ENCODE measurements at places on chromosomes 13 and 19.

- DNase-seq = peak; percentile 67
Measured at GRCh38 chr13:102847272-102848234, 1.7 kb downstream of the ERCC5 start.

DNA sequence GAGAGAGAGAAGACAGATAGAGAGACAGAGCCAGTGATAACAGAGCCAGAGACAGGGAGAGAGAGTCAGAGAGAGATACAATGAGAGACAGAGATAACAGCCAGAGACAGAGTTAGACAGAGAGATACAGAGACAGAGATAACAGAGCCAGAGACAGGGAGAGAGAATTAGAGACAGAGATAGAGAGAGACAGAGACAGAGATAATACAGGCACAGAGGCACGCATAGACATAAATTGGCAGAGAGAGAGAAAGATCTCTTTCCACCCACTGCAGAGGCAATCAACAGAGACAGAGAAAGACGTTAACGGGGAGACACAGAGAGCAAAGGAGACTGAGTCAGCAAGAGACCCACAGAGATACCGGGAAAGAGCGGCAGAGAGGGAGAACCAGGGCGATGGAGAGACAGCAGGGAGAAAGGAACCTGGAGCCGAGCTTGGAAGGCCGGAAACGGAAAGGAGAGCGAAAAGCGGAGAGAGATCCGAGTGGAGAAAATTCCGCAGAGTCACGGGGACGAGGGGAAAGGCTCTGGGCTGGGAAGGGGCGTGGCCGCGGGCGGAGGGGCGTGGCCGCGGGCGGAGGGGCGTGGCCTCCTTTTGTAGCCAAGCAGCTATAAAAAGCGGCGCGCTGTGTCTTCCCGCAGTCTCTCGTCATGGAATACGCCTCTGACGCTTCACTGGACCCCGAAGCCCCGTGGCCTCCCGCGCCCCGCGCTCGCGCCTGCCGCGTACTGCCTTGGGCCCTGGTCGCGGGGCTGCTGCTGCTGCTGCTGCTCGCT lies at the start of gene TNFSF9:
TNFSF9 (plus strand) TSS at position 641 of the 777 bp plus-strand sequence; CDS start at position 652, 11 bp downstream.
- peak; percentile 76 for DNase-seq

DNA sequence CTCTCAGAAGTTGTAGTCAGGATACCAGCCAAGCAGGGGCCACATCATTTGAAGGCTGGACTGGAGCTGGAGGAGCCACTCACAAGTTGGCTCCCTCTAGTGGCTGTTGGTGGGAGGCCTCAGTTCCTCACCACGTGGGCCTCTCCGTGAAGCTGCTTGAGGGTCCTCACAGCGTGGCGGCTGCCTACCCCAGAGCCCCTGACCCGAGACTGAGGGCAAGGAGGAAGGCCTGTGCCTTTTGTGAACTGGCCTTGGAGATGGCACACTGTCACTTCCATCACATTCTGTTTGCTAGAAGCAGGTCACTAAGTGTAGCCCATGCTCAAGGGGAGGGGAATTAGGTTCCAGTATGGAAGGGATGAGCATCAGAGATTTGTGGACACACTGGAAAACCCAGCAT lies 14.6 kb downstream of the GNA11 start:
- peak; percentile 73 for DNase-seq

GRCh38 chr19:40365613-40366401 lies 17.3 kb downstream of the PLD3 start:
- no peak for DNase-seq

DNA sequence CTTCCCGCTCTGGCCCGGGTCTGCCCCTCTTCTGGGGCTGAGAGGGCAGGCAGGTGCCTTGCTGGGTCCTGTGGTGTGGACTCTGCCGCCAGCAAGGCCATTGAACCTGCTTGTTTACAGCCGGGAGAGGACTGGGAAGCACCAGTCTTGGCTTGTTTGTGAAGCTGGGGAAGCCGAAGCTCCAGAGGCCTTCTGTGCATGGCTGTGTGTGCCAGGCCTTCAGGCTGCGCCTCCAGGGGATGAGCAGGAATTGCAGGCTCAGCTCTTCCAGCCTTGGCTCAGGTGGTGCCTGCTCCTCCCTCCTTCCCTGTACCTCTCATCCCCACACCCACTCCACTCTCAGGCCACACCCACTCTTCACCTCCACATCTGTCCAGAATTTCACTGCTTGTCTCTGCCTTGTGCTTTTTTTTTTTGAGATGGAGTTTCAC lies 17.5 kb downstream of the NDUFB7 start:
- no peak for DNase-seq

GRCh38 chr13:98544104-98544710 lies 32.7 kb downstream of the STK24 start:
- DNase-seq = no peak

DNA sequence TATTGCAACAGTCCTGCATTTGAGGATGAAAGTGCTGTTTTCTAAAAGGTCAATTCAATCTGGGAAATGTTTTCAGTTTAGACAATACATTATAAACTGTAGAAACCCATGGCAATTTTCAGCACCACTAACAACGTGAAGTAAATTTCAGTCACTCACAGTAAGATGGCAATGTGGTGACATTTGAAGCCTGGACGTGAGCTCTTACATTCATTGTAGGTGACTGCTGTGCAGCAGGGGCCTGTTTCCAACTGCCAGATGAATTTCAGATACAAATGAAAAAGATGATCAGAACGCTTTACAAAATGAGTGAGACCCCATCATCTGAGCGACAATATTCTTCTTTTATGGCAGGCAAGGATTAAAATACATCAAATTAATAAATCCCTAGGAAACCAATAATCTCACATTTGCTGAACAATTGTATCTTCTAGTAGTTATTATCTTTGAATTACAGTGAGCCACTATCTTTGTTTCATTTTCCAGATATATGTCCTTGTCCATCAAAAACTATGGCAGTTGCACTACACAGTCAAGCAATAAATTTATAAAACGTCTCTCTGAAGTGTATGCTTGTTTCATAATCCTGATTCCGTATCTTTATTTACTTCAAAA lies 1816.8 kb downstream of the OLFM4 start:
- DNase-seq = no peak

DNA sequence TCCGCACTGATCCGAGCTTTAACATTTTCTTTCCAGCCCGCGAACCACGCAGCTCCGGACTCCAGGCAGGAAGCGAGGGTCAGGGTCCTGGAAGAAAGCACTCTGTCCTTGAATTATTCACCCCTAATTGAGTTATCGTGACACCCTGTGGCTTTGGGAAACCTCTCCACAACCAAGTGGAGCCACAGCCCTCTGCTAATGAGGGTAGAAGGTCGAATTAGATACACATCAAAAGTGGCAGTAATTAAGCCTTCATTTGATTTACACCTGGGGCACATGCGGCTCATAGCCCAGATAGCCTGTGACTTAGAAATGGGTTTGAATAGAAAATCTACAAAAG lies 15.9 kb upstream of the RNF17 start:
- no peak for DNase-seq

DNA sequence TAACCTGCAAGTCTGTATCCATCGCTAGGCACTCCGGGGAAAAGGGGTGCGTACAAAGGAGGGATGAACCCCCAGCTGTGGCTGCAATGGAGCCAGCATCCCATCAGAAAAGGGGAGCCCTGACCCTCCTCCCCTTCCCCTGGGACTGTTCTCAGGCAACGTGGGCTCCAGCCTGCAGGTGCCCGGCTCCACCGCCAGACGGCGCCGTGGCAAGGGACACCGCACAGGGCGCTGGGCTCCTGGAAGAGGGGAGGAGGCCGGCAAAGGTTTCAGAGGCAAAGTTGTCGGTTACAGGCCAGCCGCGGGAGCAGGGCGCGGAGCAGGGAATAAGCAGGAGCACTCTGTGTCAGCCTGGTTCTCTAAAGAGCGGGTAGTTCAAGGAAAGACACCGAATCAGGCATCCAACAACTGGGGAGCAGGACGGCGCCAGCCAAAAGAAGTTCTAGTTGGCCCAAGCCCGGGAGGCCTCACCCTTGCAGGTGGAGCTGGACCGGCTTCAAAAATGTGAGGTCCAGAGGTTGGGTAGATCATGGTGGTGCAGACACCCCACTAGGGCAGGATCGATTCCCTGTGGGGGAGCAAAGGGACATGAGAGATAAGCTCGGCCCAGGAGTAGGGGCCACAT lies 53.0 kb upstream of the ATP12A start:
- DNase-seq = no peak

DNA sequence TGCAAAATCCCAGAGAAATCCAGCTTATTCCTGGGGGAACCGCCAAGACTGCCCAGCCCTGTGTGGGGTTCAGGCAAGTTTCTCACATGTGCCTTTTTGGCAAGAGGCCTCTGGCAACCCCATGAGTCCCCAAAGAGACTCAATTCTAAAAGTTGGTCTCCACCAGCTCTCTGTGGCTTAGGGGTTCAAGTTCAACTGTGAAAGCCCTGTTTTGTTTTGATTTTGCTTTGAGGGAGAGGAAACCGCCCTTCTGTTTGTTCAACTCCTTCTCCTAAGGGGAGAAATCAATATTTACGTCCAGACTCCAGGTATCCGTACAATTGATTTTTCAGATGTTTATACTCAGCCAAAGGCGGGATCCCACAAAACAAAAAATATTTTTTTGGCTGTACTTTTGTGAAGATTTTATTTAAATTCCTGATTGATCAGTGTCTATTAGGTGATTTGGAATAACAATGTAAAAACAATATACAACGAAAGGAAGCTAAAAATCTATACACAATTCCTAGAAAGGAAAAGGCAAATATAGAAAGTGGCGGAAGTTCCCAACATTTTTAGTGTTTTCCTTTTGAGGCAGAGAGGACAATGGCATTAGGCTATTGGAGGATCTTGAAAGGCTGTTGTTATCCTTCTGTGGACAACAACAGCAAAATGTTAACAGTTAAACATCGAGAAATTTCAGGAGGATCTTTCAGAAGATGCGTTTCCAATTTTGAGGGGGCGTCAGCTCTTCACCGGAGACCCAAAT lies 583 bp upstream of the LDLR start:
- DNase-seq = no peak

- no peak for DNase-seq
Measured at GRCh38 chr13:93751117-93751516, 524.5 kb downstream of the GPC6 start.

- DNase-seq = no peak
Measured at GRCh38 chr13:91660076-91660415, 261.6 kb downstream of the GPC5 start.

DNA sequence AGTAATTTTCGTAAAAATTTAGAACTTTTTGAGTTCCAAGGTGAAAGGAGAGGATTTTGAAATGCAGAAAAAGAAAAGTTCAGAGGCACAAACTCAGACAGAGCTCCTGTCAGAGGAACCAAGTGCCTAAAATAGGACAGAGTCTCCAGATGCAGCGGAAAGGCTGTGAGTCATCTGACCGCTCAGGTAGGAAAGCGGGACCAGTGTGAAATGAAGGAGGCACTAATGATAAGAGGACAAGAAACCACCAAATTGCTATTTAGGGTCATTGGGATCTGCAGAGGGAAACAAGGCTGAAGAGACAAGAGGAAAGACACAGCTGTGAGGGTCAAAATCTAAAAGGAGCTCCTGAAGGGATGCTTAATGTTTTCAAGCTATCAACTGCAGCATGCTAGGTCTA lies 34.9 kb downstream of the IRS2 start:
- DNase-seq = no peak
